Astrocyte (in vitro differentiated cells and primary cell): ENCODE measurements at places on chromosomes 1 and 21. TPM values are rescaled to one million over a fixed set of nuclear protein-coding genes. Genes with fewer than 3 reads are reported as not detected.

DNA sequence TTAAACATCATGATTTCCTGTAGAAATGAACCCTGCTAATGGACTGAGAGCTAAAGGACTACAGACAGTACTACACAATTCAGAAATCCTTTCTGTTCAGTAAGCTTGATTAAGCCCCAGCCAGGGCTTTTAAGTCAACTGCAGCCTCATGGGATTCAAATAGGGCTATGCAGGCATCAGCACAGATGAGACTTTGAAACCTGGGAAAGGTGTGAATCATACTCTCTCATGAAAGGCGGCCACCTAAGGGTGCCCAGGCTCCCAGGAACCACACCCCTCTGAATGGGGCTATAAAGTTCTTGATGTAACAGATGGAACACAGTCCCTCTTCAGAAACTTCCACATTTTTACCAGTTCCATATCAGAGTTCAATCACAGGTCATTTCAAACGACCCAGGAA lies 7.6 kb downstream of the SIPA1L2 start:
- no peak overlapping the region for H3K4me3 ChIP-seq
- no peaks in the 10 kb centered on the region for H3K27me3 ChIP-seq
- H3K27ac ChIP-seq, result no peak overlapping the region
- no peaks in the 10 kb centered on the region for H3K36me3 ChIP-seq

DNA sequence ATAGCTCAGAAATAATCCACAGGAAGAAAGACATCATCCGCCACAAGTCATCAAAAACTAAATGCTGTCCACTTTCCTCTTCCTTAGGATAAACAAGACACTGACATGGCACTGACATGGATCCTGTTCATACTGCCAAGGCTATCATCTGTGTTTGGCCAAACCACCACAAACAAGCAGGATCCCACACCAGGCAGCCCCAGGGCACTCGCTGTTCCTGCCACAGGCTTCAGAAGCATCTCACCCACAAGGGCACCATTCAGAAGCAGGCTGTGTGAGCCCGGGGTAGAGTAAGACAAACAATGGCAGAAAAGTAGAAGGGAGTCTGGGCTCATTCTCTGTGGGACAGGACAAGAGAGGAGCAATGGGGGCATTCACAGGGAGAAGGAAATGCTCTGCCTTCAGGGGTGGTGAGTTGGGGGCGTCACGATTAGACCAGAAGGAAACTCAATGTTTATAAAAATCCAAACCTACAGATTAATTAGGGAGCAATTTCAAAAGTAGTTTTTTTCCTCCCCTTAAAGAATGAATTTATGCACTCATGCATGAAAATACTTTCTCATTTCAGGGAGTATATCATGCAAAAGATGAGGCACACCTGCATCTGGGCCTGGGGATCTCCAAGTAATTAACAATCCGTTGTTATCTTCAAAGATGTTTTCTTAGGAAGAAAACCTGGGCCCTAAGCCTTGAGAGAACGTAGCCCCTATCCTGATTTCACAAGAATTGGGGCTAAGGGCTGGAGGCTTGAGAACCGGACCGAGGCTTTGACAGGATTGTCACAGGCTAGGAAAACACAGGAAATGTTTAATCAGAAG lies 43.3 kb upstream of the ATP1A1 start:
- no peak overlapping the region for H3K27ac ChIP-seq
- DNase-seq, result no peak
- H3K4me1 ChIP-seq, result no peaks in the 10 kb centered on the region

DNA sequence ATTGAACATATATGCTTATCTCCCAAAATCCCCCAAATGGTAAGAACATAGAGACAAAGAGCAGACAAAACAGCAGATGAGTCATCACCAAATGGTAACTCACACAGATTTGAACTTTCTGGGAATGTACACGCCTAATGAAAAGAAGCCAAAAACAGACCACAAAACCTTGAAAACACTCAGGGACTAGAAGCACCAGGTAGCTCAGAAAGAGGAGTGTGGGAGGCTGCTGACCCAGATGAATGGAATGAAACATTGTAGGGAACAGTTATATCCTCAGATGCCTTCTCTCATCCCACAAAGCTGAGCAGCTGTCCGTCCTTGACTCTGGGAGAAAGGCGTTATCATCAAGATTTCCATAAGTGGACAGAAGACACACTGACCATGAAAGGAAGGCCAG lies 307.0 kb upstream of the USP25 start:
- peak overlapping the region; percentile 82 for H3K27ac ChIP-seq
- peaks cover 19% of the 10 kb centered on the region for H3K4me1 ChIP-seq
- peak; percentile 98 for DNase-seq
- peak overlapping the region; percentile 0 for H3K4me3 ChIP-seq

GRCh38 chr1:157176591-157177121 lies 38.5 kb upstream of the ETV3 start:
- peaks cover 13% of the 10 kb centered on the region for H3K27me3 ChIP-seq
- H3K4me1 ChIP-seq, result no peaks in the 10 kb centered on the region
- no peak overlapping the region for H3K27ac ChIP-seq
- no peaks in the 10 kb centered on the region for H3K36me3 ChIP-seq

DNA sequence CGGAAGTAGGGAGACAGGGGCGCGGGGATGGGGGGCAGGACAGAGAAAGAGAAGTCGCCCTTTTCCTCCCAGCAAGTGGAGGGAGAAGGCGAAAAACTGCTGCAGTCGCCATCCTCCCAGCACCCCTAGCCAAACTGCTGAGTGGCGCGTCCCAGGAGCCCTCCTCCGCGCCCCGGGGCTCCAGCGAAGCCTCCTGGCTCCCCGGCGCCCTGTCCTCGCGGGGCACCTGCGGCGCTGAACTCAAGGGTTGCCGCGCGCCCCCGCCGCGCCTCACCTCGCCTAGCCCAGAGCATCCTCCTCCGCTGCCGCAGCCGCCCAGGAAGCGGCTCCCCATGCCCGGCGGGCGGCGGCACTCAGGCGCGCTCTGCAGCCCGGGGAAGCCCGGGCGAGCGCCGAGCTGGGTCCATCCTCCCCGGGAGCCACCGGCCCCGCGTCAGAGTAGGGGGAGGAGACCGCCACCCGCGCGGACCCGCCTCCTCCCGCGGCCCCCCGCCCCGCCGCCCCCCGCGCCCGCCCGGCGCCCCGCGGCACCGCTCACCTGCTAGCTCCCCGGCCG lies at the start of gene DAB1:
Gene DAB1, minus strand, starts transcription at position 405 of the 556 bp plus-strand sequence. CDS start 133,030 bp downstream, outside the sequence.
- peak; percentile 15 for DNase-seq
- peaks cover 48% of the 10 kb centered on the region for H3K27me3 ChIP-seq
- H3K27ac ChIP-seq, result no peak within 1 kb of the TSS
- peak within 1 kb of the TSS; percentile 52 for H3K4me3 ChIP-seq
- H3K36me3 ChIP-seq, result no peaks in the 10 kb centered on the region
- H3K4me1 ChIP-seq, result peaks cover 5% of the 10 kb centered on the region

- no peak overlapping the region for H3K4me3 ChIP-seq
- H3K4me1 ChIP-seq, result no peaks in the 10 kb centered on the region
- no peaks in the 10 kb centered on the region for H3K36me3 ChIP-seq
- no peak for DNase-seq
- H3K27me3 ChIP-seq, result no peaks in the 10 kb centered on the region
Observed at GRCh38 chr1:233034836-233035235, 84.4 kb downstream of the NTPCR start.

DNA sequence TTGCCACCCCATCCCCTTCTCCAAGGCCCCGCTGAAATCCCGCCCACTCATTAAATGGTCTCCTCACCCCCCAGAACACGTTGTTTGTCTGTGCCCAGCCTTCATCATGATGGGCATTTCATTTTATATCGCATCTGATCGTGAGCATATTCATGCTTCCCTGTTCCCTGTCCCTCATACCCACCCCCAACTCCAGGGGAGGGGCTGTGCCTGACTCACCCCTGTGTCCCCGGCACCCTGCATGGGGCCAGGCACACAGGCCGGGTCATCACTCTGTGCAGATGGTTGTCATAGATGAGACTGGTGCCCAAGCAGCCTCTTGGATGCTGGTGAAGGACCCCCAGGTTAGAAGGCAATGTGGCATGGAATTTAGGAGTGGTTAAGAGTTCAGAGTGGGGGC lies 11.0 kb downstream of the CAMK2N1 start:
- H3K36me3 ChIP-seq, result no peaks in the 10 kb centered on the region
- no peaks in the 10 kb centered on the region for H3K27me3 ChIP-seq

DNA sequence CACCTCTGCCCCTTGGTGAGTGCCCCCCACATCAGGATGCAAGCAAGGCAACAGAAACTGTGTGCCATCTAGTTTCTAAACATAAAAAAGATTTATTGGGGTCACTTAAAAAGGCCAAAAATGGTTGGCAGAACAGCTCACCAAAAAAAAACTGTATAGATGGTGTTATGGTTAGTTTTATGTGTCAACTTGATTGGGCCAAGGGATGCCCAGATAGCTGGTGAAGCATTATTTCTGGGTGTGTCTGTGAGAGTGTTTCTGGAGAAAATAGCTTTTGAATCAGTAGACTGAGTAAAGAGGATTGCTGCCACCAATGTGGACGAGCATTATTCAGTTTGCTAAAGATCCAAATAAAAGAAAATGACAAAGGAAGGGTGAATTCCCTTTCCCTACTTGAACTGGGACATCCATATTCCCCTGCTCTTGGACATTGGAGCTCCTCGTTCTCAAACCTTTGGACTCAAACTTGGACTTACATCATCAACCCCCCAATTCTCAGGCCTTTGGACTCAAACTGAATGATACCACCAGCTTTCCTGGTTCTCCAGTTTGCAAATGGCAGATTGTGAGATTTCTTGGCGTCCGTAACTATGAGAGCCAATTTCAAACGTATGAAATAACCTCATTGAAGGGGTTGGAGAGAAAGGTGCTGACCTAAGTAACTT lies 16.9 kb downstream of the CAPN9 start:
- no peaks in the 10 kb centered on the region for H3K4me1 ChIP-seq
- no peaks in the 10 kb centered on the region for H3K27me3 ChIP-seq
- no peak overlapping the region for H3K4me3 ChIP-seq
- no peak overlapping the region for H3K27ac ChIP-seq

DNA sequence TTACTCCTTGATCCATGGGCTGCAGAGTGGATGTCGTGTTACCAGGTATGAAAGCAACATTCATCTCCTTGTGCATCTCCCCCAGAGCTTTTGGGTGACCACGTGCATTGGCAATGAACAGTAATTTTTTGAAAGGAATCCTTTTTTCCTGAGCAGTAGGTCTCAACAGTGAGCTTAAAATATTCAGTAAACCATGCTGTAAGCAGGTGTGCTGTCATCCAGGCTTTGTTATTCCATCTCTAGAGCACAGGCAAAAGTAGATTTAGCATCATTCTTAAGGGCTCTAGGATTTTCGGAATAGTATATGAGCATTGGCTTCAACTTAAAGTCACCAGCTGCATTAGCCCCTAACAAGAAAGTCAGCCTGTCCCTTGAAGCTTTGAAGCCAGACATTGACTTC lies 27.3 kb downstream of the AGPAT3 start:
- no peak overlapping the region for H3K4me3 ChIP-seq
- no peaks in the 10 kb centered on the region for H3K27me3 ChIP-seq
- H3K4me1 ChIP-seq, result no peaks in the 10 kb centered on the region
- H3K27ac ChIP-seq, result no peak overlapping the region
- DNase-seq, result no peak

DNA sequence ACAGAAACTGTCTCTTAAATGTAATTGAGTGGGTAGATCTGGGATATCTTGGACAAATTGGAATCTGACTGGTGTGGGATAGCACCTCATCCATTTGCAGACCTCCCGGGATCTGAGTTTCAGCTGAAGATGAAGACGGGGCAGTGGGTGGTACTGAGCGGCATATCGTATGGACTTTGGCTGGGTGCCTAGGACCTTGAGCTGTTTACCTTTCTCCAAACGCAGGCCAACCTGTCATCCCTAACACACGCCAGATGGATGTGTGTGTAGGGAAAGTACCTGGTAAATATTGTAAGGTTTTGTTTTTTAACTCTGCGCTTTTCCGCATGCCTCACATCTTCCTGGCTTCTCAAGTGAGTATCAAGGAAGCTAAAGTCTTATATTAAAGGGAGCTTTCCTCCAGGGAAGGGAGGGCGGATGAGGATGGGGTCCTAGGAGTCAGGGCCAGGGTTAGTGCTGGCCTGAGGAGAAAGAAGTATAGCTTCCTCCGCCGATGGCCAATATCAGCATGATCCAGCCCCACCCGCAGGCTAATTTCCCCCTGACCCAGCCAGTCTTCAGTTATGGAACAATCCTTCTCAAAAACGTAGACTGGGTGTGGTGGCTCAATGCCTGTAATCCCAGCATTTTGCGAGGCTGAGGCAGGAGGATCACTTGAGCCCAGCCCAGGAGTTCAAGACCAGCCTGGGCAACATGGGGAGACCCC lies 26.2 kb downstream of the ATP8B2 start:
- H3K4me1 ChIP-seq, result peaks cover 13% of the 10 kb centered on the region
- H3K4me3 ChIP-seq, result no peak overlapping the region
- no peak overlapping the region for H3K27ac ChIP-seq

GRCh38 chr1:100834777-100835660 lies 59.6 kb downstream of the EXTL2 start:
- no peak overlapping the region for H3K4me3 ChIP-seq
- H3K36me3 ChIP-seq, result no peaks in the 10 kb centered on the region
- no peaks in the 10 kb centered on the region for H3K4me1 ChIP-seq
- H3K27ac ChIP-seq, result no peak overlapping the region
- no peak for DNase-seq

- peaks cover 14% of the 10 kb centered on the region for H3K27me3 ChIP-seq
- no peaks in the 10 kb centered on the region for H3K4me1 ChIP-seq
- DNase-seq, result no peak
- no peak overlapping the region for H3K27ac ChIP-seq
Observed at GRCh38 chr1:167463875-167464575, 54.3 kb downstream of the CD247 start.

- peak; percentile 10 for DNase-seq
- no peaks in the 10 kb centered on the region for H3K4me1 ChIP-seq
- no peak overlapping the region for H3K27ac ChIP-seq
- H3K36me3 ChIP-seq, result no peaks in the 10 kb centered on the region
- no peak overlapping the region for H3K4me3 ChIP-seq
Observed at GRCh38 chr1:112358798-112359408, 37.1 kb upstream of the CTTNBP2NL start.

The RHBG gene
- total RNA-seq, result not detected in 2 replicates

The MROH7 gene
- total RNA-seq, result 0.12 TPM in 1 of 2 replicates, not detected in the other

The TMEM9 gene
- total RNA-seq, result 87.8 and 88.1 TPM in 2 replicates

The NKAIN1 gene
- total RNA-seq, result 5.6 and 6.8 TPM in 2 replicates

The EPHX1 gene
- total RNA-seq, result 82.8 and 96.9 TPM in 2 replicates
